ENCODE measurements at places on chromosomes 3 and 15. TPM values are rescaled to one million over a fixed set of nuclear protein-coding genes. Genes with fewer than 3 reads are reported as not detected.

GRCh38 chr3:172553526-172554252, 30.5 kb upstream of the TNFSF10 start:
- no peak overlapping the region for H3K4me3 ChIP-seq
- H3K27me3 ChIP-seq = no peaks in the 10 kb centered on the region
- no peaks in the 10 kb centered on the region for H3K36me3 ChIP-seq
- no peaks in the 10 kb centered on the region for H3K4me1 ChIP-seq
- no peak for DNase-seq

DNA sequence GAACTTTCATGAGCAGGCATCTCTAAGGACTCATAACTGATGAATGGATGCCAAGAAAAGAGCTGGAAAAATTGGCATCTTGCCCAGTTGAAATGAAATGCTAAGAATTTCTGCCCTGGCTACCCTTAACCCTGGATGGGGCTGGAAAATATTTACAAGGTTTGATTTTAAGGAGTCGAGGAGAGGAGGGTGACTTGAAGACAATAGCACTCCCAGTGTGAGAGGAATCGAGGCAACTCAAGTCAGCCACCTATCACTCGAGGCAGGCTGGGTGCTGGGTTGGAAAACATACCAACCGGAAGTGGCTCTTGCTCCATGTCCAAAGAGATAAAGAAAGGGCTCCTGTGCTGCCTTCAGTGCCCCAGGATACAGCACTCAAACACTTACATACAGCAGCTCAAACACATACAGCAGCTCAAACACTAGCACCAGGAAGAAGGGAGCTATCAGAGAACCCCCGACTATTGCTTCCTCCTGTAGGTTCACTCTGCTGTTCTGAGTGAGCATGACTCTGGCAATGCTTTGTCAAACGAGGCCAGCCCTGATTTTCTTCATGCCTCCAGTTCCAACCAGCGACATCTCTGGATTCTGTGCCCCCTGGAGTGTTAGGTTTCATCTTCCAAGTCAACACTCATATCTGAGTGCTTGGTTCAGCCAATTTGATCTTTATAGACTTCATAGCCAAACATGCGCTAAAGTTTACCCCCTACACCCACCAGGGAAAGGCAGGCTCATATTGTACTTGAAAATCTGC, 4.9 kb downstream of the PRICKLE2 start:
- no peak overlapping the region for H3K4me3 ChIP-seq
- H3K4me1 ChIP-seq = peaks cover 64% of the 10 kb centered on the region
- H3K36me3 ChIP-seq = no peaks in the 10 kb centered on the region
- H3K27ac ChIP-seq = no peak overlapping the region

FBXW12 gene
- total RNA-seq = 2.0 TPM

ZBBX gene
- 1.4 TPM for total RNA-seq

SEMA5B gene
- 20.7 TPM for total RNA-seq

- no peak within 1 kb of the TSS for H3K4me3 ChIP-seq
- DNase-seq = no peak
- H3K27me3 ChIP-seq = no peaks in the 10 kb centered on the region
- H3K4me1 ChIP-seq = peaks cover 40% of the 10 kb centered on the region
- H3K36me3 ChIP-seq = no peaks in the 10 kb centered on the region
Observed at GRCh38 chr3:107377151-107377550, at the start of gene CCDC54. CCDC54 (plus strand) TSS chr3:107377439; CDS start chr3:107377588, 149 bp downstream.

Data from WTC11 (cell line).